ENCODE measurements at places on chromosomes 4 and X.

- no peak for DNase-seq
Observed at GRCh38 chr4:171007618-171008390, 805.4 kb upstream of the GALNTL6 start.

DNA sequence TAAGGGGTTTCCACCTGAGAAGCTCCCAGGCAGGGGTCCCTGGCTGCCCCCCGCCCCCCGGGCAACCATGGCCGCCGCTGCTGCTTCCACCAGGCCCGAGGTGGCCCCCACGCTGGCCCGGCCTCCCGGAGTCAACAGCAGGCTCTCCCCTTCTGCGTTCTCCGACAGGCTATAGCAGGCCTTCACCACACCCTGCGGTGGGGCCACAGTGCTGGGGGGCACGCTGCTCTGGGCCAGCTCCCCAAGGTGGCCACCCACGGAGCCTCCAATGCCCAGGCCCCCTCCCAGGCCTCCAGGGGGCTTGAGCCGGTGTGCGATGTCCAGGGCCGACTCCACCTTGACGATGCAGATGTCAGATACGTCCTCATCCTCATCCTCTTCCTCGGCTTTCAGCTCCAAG, 72.5 kb downstream of the UBE2K start:
- no peak for DNase-seq

DNA sequence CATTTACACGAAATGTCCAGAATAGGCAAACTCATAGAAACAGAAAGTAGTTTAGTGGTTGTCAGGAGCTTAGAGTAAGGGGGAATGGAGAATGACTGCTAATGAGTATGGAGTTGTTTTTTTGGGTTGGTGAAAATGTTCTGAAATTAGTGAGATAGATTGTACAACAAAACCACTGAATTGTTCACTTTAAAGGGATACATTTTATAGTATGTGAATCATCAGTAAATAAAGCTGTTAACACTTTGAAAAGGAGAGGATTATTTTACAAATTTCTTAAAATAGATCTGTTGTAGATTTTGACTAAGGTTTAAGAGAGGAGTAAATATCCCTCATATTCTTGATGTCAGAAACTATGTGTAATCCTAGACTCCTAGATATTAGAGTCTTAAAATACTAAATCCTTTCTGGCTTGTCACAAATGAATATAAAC, 82.7 kb downstream of the RAPGEF2 start:
- no peak for DNase-seq

DNA sequence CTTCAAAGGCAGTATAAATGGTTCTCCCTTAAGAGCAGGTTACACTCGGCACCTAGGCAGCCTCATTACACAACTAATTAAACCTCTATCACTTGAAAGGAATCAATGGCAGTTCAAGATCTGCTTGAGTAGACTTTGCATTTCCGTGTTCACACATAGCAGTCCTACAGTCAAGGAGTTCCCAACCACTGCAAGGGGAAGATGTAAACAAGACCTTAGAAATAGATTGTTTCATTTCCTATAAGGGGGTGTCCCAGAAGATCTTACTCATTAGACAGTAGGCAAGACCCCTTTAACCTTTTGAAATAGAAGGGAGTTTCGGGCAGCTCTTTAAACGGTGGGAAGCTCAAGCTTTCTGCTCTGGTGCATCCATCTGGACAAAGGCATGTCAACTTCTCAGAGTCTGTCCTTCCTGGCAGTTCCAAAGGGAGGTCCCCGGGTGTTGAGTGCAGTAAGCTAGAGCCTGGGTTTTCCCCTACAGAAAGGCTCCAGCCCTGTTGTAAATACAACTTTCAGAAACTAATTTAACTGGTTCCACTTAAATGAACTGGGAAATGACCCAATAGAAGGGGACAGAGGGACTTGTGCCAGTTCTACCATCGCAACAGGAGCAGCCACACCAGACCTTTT, 150.8 kb downstream of the RBMX2 start:
- no peak for DNase-seq

DNA sequence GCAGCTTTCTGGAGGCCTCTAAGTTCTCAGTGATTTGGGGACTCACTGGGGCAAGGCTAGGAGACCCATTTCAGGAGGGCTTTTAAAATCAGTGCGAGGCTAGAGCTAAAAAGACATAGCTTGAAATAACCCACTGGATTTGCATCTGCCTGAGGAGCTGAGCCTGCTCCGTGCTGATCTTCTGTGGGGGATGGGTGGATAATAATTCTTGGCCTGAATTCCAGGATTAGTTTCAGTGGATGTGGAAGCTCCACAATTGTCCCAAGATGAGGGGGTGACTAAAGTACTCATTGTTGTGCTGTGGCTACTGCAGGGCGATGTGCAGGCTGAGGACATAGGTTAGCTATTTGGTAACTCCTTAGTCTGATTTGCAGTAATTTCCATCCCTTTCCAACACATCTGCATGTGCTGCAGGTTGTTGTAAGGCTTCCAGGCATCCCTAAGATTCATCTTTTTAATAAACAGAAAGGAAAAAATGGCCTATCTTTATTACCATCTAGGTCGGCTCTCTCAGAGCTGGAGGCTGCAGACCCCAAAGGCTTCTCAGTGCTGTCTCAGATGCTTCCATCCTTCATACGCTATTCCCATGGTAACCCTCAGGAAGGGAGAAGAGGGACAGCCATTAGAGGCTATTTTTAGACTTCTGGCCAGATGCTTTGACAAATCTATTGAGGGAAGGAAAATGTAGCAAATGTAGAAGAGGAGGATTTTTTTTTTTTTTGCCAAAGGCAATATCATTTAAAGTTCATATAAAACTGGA, 63.4 kb downstream of the GRXCR1 start:
- no peak for DNase-seq

DNA sequence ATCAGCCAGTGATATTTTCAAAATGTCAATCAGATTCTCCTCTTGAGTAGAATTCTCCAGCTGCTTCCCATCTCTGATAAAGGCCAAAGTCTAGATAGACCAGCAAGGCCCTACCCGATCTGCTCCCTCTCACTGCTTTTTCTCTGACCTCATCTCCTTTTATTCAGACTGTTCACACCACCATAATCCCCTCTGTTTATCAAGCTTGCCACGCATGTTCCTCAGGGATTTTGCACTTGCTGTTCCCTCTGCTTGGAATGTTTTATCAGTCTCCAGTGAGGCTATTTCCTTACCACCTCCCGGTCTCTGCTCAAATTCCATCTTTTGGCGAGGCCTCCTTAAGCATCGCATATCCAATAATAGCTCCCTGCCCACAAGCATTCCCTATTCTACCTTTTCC, 20.1 kb downstream of the NOCT start:
- DNase-seq, result no peak

GRCh38 chr4:42906891-42907759, 14.6 kb downstream of the GRXCR1 start:
- no peak for DNase-seq

DNA sequence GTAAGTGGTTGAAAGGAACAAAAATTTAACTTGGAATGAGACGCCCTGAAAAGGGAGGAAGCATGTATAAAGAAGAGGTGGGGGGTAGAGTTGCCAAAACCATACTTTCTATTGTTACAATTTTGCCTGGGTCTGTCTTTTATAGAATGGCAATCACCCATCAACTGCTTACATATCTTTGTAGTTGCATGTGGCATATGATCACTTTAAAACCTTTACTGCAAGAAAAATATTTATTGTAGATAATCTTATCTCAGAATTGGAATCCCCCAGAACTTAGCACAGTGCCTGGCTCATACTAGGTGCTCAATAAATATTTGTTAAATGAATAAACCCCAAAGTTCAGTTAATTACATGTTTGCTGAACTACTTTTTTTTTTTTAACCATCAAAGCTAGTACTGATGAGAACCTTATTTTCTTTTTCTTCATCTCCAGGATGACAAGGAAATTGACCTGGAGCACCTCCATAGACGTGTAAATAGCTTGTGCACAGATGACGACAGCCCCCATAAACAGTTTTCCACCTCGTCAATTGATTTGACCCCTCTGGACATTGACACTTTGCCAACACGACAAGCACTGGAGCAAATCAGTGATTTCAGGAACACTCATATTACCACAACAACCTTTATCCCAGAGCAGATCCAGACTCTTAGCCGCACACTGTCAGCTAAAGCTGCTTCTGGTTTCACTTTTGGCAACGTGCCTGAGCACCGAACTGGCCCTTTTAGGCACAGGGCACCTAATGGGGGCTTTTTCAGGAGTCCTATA, 56.7 kb upstream of the ATOH1 start:
- DNase-seq, result no peak

GRCh38 chr4:44623676-44624075, 27.7 kb downstream of the YIPF7 start:
- no peak for DNase-seq

GRCh38 chrX:149272690-149273463, 232.2 kb downstream of the IDS start:
- no peak for DNase-seq

DNA sequence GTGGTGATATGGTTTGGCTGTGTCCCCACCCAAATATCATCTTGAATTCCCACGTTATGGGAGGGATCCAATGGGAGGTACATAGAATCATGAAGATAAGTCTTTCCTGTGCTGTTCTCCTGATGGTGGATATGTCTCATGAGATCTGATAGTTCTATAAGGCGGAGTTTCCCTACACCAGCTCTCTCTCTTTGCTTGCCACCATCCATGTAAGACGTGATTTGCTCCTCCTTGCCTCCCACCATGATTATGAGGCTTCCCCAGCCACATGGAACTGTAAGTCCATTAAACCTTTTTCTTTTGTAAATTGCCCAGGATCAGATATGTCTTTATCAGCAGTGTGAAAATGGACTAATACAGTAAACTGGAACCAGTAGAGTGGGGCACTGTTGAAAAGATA, 39.5 kb downstream of the HSD17B13 start:
- no peak for DNase-seq

GRCh38 chrX:137548261-137548660, 17.7 kb upstream of the ZIC3 start:
- DNase-seq, result no peak

- no peak for DNase-seq
Observed at GRCh38 chr4:13368217-13368616, 115.9 kb downstream of the RAB28 start.

All from cerebellar nuclear complex (tissue), 1 donor.